ENCODE measurements at places on chromosomes 5 and 9.

- no peak for DNase-seq
Observed at GRCh38 chr9:115674091-115674490, 479.5 kb upstream of the PAPPA start.

DNA sequence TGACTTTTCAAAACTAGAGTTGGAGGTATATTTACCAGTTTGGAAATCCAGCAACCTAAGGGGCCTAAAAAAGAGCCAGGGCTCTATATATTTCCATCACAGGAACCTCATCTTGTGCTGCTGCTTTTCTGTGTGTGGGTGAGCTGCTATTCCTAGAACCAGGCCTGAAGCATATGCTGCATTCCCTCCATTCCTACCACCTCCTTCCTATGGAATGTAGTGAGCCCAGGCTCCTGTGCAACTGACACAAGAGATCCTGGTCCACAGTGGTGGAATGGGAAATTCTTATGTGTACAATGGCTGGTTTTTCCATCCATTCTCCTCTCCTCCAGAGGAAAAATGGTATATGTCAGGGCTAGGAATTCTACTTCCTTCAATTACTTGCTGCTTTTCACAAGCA, 39.1 kb downstream of the SPEF2 start:
- DNase-seq, result no peak

DNA sequence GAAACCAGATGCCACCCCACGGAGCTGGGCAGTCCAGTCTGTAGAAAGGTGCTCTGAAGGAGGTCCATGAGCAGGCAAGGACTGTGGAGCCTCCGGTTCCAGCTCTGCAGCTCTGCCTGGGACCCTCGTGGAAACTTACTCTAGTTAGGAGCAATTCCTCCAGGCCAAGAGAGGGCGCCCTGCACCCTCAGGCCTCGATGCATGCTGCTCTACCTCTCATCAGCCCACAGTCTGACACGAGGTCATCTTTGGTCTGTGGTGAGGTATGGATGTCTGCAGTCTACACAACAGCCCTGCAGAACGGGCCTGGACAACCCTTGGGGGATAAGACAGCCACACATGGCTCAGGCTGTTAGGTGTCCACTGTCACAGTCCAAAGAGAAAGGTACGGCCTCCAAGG, 50.6 kb upstream of the UBTD2 start:
- DNase-seq, result no peak

- no peak for DNase-seq
Observed at GRCh38 chr5:31987985-31988710, 186.0 kb downstream of the GOLPH3 start.

GRCh38 chr5:113984928-113985327, 376.9 kb upstream of the KCNN2 start:
- DNase-seq, result no peak

- DNase-seq, result no peak
Observed at GRCh38 chr5:59560553-59560952, 333.0 kb downstream of the PDE4D start.

GRCh38 chr5:97297704-97298091, 114.7 kb upstream of the RIOK2 start:
- DNase-seq, result no peak

DNA sequence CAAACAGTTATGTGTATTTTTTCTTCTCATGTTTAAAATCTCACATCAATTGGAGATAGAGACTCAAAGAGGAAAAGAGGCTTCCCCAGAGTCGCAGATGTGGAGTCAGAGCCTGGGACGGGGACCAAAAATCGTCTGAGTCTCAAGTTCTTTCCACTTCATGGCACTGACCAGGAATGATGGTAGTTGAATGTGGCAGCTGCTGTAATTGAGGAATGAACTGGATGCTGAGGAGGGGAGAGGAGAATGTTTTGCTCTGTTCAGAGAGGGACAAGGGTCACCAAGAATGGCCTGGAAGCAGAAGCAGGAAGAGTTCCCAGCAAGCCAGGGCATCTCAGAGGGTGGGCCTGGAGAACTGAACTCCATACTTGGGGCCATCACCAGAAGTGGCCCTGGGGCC, 103.9 kb downstream of the NSG2 start:
- no peak for DNase-seq

- no peak for DNase-seq
Observed at GRCh38 chr5:171308453-171309275, at the start of gene TLX3. TLX3 (plus strand) TSS chr5:171309248; CDS start chr5:171309366, 118 bp downstream.

GRCh38 chr9:109730228-109730627, 49.8 kb upstream of the PALM2AKAP2 start:
- DNase-seq, result no peak

- no peak for DNase-seq
Observed at GRCh38 chr5:105640328-105640727, 2030.4 kb downstream of the EFNA5 start.

DNA sequence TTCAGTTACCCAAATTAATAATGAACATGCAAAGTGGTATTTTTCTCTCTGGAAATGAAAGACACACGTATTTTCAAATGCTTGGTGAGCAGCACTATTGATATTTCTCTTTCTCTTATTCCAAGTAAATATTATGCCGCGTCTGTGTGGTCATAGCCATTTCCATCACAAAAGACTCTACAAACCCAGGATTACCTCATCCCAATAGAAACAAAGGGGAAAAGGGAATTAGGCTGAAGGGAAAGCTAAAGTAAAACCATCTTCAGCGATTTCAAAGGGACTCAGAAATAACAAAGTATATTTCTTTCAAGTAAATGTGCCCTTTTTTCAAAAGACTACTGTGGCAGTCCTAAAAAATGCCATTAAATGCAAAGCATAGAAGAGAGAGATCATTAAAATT, 62.0 kb upstream of the FST start:
- no peak for DNase-seq

- DNase-seq, result no peak
Observed at GRCh38 chr5:82222597-82223574, 55.3 kb downstream of the RPS23 start.

- no peak for DNase-seq
Observed at GRCh38 chr5:35651002-35651756, 33.5 kb downstream of the SPEF2 start.

DNA sequence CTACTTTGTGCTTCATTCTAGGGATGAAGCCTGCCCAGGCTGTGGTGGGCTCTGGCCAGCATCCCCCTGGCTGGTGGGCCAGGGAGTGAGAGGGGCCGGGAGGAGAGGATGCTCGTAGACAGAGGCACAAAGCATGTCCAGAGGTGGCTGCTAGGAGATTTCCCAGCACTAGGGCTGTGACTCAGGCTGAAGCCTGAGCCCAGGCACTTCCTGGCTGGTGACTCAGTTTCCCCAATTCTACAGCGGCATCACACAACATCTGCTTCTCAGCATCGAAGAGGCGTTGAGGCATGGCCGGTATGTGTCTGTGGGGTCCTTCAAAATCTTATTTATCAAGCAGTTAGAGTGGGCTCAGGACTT, 55.6 kb downstream of the DUSP1 start:
- no peak for DNase-seq

- no peak for DNase-seq
Observed at GRCh38 chr9:88319936-88320747, 68.1 kb upstream of the SPIN1 start.

DNA sequence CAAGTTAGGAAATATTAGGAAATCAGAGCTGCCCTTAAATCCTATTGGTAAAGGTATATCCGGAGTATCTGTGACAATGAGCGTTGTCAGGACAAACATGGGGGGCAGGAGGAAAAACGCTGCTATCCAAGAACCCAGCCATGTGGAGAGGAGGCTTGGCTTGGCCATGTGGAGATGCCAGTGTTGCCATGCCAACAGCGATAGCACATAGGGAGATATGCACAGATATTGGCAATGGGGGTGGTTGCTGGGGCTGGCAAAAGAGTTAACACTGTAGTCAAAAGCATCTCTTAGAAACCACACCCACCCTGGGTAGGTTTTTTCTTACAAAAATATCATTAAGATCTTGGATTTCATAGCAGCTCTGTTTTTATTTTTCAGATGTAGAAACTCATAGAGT, 106.4 kb upstream of the ASTN2 start:
- DNase-seq, result no peak

DNA sequence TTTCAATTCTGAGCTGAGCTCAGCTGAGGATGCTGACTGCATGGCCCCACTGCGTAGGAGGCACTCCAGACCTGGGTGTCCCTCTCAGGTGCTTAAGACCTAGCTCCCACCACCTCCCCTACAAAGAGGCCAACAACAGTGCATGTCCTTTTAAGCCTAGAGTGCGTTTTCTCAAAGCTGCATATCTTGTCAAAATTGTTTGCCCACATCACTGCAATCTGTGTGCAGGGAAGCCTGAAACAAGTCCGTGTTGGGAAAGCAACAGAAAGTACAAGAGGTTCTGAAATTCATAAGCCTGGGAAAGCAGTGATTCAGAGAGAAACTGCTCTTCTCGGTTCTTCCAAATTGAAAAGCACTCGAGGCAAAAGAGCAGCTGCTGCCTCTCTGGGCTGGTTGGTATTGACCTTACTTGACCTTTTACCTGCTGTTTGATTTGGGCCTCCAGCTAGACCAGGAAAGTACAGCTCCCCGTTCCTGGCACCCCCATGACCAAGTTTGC, 238.4 kb downstream of the NR2F1-AS1 start:
- no peak for DNase-seq

- DNase-seq, result no peak
Observed at GRCh38 chr9:129103595-129103965, 7.0 kb downstream of the CRAT start.

DNA sequence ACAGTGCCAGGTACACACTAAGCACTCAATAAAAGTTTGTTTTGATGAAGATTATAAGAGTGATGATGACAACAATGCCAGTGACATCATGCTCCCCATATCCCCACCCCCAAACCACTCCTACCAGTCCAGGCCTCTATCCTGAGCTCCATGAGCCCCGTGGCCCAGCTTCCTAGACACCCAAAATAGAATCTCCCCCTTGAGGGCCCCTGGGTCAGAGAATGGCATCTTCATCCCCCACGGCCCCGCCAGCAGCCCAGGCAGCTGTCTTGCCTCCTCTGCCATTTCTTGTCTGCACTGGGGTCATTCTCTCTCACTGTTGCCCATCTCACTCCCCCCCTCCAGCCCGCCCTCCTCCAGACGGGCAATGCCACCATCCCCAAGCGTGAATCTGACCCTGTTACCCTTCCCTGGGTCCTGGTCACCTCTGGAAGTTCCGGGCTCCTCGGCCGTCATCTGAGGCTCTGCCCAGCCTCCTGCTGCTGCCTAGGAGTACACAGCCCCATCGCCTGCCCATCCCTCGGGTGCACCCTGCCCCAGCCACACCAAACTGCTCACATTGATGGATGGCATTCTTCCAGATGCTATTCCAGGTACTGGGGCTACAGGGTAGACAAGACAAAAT, 76.8 kb upstream of the LMX1B start:
- no peak for DNase-seq
